Umbilical cord (tissue), 2 donors: ENCODE measurements at places on chromosomes 2 and 18. TPM values are rescaled to one million over a fixed set of nuclear protein-coding genes. Genes with fewer than 3 reads are reported as not detected.

GRCh38 chr2:13474538-13474937 lies 757.8 kb downstream of the TRIB2 start:
- DNase-seq, result no peak

GRCh38 chr2:162297925-162298552 lies 20.4 kb downstream of the IFIH1 start:
- DNase-seq, result peak; percentile 88

GRCh38 chr2:126356631-126357030 lies 299.3 kb upstream of the GYPC start:
- no peak for DNase-seq

- no peak for DNase-seq
Observed at GRCh38 chr2:233349005-233349998, 5.0 kb upstream of the DGKD start.

TTN gene
- total RNA-seq, result 14.0 TPM

REL gene
- total RNA-seq, result 13.2 TPM

GPR155 gene
- 9.9 TPM for total RNA-seq

DNA sequence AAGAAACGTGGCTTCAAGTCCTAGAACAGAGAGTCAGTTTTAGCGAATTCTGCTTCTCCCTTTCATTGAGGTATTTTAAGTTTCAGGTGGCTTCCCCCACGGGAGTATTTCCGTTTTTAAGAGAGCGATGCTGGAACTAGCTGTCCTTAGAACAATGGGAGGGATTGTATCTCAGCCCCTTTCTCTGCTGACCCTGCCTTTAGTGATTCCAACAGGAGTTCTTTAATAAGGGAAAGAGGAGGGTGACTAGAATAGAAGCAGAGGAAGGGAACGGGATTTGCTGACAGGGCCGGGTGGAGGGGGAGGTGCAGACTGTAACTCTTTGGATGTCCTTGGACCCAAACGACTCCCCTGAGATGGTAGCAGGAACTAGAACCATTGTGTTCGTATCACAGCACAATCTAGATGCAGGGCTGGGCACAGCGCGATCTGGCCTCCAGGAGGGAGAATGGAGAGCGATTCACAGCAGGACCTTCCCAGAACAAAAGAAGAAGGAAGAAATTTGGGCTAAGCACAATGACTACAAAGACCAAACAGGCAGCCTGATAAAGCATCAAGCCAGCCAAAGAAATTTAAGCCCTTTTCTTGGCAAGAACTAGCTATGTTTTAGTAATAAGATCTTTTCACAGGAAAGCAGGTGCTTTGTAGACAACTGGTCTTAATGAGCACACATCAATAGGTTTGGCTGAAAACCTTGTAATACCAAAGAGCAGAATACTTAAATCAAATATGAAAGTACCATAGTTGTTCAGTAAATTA lies 15.8 kb upstream of the RTTN start:
- no peak for DNase-seq

DNA sequence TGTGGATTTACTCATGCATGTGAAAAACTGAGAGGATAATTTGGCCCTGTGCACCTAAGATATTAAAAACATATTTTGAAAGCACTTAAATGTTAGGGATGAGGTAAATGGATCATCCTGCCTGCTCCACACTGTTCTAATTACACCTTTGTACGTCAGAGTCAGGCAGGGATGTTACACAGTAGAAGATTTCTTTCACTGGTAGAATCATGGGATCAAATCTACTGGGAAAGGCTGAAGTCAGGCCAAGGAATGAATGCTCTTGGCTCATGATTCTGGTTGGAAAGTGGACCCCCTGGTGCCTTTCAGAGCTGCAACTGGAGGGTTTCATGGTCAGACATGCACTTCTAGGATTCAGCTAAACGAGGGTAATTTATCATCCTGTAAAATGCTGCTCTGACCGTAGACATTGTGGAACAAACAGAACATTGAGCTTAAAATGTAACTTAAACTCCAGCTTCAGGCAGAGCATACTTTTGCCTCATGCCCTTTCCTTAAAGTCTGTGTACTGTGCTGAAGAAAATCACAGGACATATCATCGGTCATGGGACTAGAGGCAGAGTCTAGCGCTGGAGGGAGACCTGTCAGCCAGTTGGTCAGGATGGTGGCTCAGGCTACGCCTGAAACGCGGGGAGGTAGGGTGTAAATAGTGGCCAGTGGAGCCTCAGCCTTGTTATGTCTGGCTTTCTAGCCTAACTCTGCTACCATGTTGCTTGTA lies 4.9 kb downstream of the KCNE4 start:
- peak; percentile 31 for DNase-seq
